ENCODE measurements at places on chromosomes 4 and X.
A peak's percentile ranks its signal among the peaks of the same experiment; 100 is the strongest.

GRCh38 chr4:8548731-8549351, 31.4 kb upstream of the GPR78 start:
- DNase-seq, result no peak

DNA sequence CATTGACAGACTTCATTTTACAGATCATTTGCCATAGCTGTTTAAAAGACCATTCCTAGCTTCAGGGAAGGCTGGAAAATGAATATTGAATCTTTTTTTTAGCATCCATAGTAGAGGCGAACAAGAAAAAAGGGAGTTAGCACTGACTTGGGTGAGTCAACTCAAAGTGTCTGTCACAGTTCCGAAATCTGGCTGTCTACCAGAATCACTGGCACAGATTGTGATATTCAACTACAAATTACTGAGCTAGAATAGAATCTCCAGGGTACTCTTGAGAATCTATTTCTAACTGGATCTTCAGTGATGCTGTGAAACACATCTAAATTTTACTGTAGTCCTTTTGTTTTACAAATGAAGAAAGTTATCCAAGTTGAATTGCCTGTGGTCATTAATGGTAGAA, 31.5 kb downstream of the SEC24B start:
- no peak for DNase-seq

DNA sequence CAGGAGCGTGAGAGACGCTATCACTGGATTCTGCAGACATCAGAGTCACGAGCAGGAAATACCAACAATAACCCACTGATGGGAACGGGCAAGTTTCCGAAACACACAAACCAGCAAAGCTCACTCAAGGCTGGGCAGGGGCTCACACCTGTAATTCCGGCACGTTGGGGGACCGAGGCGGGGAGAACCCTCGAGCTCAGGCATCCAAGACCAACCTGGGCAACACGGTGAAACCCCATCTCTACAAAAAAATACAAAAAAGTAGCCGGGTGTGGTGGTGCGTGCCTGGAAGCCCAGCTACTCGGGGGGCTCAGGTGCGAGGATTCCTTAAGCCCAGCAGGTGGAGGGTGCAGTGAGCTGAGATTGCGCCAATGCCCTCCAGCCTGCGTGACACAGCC, 17.2 kb upstream of the GTPBP6 start:
- DNase-seq, result no peak

- DNase-seq, result no peak
Observed at GRCh38 chr4:80419946-80420345, 84.4 kb downstream of the CFAP299 start.

DNA sequence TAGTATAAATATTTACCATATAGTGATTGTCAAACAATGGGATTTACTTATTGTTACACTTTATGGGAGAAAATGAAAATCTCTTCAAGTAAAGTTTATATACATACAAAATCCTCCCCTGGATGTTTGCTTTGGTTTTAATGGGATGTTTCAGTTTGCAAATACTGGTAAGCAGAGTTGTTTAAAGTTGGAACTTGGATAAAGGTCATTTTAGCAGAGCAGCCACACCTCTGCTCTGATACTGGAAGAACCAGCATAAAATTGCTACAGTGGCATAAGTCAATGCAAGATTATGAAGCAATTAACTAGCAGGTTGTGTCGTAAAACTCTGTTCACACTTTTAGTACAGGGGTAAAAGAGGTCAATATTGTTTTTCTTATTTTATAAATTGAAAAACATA, 101.2 kb downstream of the TRAPPC11 start:
- DNase-seq, result no peak

DNA sequence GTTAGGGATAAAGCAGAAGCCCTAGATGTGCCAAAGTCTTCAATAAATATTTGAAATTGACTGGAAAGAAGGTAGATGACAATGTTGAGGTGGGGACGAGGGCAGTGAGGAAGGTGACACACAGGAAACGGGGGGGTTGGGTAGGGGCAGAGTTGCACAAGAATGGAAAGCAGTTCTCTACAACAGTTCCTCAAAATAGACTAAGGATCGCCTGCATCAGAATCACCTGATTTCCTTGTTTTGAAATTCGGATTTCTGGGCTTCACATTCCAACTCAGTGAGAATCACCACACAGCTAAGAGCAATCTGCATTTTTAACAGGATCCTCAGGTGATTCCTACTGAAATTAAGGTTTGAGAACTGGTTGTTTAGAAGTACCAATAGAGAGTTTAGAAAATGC, 70.6 kb downstream of the ARFIP1 start:
- no peak for DNase-seq

GRCh38 chr4:83329521-83330110, 5.0 kb downstream of the HPSE start:
- no peak for DNase-seq

GRCh38 chrX:102696306-102696705, 15.9 kb upstream of the GPRASP2 start:
- no peak for DNase-seq

GRCh38 chrX:15675490-15675921, 10.9 kb upstream of the CLTRN start:
- DNase-seq, result peak; percentile 46

- DNase-seq, result no peak
Observed at GRCh38 chr4:48761286-48761685, 18.8 kb downstream of the FRYL start.

- no peak for DNase-seq
Observed at GRCh38 chr4:184762100-184762499, 28.2 kb upstream of the CENPU start.

DNA sequence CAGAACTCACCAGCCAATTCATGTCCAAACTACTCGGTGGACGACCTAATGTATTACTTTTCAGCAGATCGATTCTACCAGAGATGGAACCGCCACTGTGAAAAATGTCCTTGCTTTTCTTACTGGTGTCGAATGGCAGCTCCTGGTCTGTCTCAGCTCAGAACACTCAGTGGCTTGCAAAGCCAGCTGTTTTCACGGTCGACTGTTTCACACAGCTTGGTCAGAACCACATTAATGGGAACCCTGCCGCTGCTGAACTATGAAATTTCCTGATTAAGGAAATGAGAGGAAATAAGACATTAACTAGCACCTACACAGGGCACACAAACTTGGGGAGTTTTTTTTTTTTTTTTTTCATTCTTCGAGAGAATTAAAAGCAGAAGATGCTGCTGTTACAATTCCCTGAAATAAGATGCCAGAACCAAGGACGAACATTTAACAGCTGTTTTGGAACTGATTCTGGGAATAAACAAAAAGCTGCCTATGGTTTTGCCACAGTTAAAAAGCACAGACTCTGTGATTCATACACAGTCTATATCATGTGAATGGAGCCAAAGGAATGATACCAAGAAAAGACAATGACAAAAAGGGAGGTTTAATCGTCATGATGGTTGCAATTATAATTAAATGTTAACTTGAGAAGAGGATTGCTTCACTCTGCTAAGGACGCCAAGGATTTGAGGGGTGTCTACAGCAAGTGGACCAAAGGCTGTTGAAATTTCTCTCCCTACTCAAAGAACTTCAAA, 31.3 kb downstream of the SUPT20HL2 start:
- no peak for DNase-seq

GRCh38 chr4:124941267-124941666, 228.7 kb upstream of the ANKRD50 start:
- DNase-seq, result no peak

GRCh38 chr4:151227172-151227571, 49.8 kb upstream of the PRSS48 start:
- DNase-seq, result no peak

DNA sequence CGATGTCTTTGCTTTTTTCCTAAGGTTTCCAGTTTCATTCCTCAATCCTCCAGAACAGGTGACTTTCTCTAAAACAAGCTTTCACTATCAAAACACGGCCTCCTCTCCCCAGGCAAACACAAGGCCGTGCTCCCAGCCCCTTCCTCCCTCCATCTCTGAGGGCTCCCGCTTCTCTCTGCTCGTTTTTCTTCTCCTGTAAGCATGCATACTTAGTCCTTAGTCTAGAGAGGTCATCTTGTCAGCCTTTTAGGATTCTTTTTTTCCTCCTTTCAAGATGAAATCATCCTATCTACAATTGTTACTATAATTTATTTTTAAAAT, 18.7 kb downstream of the DCTD start:
- no peak for DNase-seq

DNA sequence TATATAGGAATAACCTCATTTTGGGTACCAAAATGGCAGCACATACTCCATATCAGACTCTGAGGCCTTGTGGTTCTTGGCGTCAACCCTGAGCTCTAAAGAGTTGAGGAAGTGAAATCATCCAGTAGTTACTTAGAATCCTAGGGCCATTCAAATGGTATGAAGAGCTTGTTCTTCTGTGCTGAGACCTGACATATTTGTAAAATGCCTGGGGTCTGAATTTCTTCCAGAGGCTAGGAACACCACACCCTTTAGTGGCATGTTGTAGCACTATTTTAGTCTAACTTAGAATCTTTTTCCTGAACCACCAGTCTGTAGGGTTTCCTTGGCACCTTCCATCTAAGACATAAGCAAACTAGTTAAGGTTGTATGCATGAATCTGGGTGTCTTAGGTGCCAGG, 18.1 kb upstream of the GDPD2 start:
- DNase-seq, result no peak

- no peak for DNase-seq
Observed at GRCh38 chrX:23292988-23293651, 41.5 kb upstream of the PTCHD1 start.

DNA sequence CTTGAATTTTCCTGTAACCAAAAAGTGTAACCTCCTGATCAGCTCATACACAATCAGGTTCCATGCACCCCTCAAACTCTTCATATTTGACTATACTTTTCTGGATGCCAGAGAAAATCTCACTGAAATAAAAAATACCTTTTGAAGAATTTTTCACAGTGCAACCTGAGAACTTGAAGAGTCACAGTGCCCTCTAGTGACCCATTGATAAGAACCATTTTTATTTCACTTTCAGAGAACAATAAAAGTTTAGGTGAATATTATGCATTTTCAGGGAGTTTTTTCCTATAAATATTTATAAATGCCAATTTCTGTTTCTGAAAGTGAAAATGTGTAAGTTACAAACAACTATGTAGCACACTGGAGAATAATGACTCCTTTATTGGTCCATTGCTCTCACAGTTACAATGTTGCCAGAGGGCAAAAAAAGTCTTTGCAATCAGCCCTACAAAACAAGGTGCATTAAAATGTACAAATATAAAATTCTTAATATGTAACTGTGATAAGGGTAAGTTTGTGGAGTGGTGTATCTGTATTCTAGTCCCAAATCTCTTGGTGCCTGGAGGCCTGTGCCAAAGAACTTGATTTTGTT, 153.6 kb upstream of the INTU start:
- DNase-seq, result no peak

DNA sequence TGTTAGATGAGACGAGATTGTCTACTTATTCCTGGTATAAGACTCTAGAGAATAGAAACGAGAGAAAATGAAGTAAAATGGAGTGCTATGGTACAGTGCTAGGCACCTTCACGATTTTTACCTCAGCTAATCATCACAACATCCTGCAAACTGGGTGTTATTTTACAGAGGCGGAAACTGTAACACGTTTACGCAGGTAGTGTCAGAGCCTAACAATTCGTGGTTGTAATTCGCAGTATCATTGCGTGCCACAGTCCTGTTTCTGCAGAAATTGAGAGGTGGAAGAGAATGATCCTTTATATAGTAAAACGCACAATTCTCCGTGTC, 383 bp upstream of the TBC1D19 start:
- DNase-seq, result no peak

DNA sequence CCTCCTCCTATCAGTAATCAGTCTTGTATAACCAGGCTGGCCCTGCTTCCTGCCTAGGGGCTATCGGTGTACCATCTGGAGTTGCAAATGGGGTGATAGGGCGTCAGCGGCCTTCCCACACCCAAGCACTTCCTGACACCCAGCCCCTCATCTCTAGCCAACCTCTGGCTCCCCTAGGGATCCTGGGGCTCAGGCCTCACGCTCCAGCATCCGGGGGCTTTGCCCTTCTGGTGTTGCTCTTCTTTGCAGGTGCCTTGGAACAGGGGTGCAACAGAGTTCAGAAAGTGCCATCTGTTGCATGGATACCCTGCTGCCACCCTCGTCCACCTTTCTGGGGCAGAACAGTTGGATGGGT, 4.1 kb downstream of the IL9R start:
- no peak for DNase-seq

- no peak for DNase-seq
Observed at GRCh38 chr4:184807797-184808712, 17.7 kb downstream of the ACSL1 start.

- no peak for DNase-seq
Observed at GRCh38 chr4:78704981-78705683, 71.0 kb upstream of the BMP2K start.

DNA sequence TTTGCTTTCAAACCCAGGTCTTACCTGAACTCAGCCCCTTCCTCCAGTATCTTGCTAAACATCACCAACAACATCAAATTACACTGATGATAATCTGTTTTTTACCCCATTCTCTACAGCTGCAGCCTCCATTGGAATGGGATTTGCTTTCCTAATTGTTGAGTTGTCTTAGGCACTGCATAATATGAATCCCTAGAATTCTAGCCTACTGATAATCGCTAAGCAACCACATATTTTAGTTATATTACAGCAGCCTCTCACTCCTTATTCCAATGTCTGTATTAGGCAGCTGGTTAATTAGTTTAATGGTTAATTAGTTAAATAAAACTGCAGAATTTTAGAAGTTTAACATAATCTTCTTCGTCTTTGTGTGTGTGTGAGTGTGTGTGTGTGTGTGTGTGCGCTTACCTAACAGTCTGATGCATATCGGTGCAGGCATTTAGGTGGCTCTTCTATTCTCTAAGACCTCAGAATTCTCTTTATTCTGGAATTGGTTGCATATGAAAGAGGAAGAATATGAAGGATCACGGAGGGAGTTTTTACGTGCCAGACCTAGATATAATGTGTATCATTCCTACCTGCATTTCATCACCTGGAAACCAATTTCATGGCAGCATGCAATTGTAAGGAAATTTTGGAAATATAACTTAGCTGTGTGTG, 5.3 kb upstream of the COMMD8 start:
- no peak for DNase-seq

- no peak for DNase-seq
Observed at GRCh38 chr4:177182728-177183127, 126.9 kb upstream of the NEIL3 start.

- DNase-seq, result no peak
Observed at GRCh38 chr4:176805155-176805554, 12.4 kb upstream of the VEGFC start.

GRCh38 chrX:55006827-55007621, 6.9 kb downstream of the APEX2 start:
- DNase-seq, result no peak

GRCh38 chr4:832108-832507, 6.2 kb upstream of the CPLX1 start:
- no peak for DNase-seq

DNA sequence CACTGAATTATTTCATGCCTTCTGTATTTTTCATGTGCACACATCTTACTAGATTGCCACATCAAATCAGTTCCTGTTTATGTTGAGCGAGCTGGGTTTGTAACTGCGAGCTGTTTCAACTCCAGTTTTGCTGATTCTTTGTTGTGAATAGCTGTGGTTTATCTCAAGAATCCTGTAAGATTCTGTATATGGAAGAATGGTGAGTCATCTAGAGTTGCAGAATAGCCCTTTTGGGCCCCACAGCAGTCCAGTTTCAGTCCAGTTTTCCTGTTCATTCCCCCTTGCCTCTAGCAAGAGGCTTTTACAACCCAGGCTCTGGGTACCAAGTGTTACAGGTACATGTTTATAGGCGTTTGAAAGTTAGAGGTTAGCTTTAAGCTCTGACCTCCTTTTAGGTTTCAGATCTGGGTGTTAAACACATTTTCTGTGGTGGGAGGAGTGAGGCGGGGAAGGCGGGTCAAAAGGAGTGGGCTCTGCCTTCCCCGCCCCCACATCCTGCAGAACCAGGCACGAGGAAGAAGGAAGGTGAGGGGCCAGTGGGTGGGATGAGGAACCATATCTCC, 32.7 kb downstream of the TBC1D14 start:
- DNase-seq, result no peak
